Stimulated activated CD8-positive, alpha-beta memory T cell treated with anti-CD3 and anti-CD28 coated beads, Interleukin-15, amount 100 ng/mL, for 4 hours (primary cell): ENCODE measurements at places on chromosomes 12 and 14.

DNA sequence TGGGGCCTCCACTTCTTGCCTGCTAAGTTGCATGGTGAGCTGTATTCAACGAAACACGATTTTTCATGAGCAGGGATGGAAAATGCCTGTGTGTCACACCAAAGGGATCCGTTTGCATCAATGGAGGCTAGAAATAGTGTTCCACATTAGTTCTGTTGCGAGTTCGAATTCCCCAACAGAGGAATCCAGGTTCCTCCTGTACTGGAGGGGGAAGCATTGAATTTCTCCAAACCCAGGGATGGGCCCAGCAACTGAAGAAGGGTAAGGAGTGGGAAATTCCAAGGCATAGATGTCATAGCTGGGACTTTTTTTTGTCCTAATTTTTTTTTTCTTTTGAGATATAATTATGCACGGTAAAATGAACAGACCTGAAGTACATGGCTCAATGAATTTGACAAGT, 336.2 kb downstream of the DPF3 start:
- no peak for DNase-seq

DNA sequence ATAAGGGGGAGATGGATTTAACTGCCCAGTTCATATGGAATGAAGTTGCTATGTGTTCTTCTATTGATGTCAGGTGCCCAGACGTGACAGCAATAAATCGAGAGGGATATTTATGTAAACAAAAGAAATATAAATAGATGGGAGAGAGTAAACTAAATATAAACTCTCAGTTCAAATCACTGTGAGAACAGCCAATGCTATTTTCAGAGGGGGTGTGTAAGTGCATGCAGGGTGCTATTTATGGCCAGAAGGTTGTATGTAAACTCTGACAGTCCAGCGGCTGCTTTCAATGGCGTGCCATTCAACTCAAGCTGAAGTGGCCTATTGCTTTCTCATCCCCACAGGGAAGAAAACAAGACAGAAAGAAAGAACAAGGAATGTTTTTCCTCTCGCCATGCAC, 127.2 kb downstream of the KCNA5 start:
- DNase-seq = no peak

- no peak for DNase-seq
Observed at GRCh38 chr12:66060163-66060907, 70.2 kb downstream of the LLPH start.

GRCh38 chr14:58697930-58698642, 60.3 kb downstream of the DACT1 start:
- no peak for DNase-seq

DNA sequence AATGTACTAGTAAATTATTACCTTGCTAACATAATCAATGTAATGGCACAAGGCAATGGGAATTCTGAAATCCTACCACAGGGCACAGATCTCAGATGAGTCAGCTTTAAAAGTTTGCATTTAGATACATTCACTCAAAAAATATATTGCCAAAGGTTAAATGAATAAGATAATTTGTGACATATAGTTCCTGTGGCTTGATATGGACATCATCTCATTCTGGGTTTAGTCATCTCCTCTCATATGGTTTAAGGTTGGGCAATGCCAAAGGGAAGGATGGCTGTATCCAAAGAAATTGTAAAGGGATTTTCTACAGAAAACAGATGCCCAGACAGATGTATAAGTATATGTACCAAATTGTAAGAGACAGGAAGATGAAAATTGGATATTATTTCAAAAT, 1065.0 kb downstream of the LRFN5 start:
- no peak for DNase-seq

DNA sequence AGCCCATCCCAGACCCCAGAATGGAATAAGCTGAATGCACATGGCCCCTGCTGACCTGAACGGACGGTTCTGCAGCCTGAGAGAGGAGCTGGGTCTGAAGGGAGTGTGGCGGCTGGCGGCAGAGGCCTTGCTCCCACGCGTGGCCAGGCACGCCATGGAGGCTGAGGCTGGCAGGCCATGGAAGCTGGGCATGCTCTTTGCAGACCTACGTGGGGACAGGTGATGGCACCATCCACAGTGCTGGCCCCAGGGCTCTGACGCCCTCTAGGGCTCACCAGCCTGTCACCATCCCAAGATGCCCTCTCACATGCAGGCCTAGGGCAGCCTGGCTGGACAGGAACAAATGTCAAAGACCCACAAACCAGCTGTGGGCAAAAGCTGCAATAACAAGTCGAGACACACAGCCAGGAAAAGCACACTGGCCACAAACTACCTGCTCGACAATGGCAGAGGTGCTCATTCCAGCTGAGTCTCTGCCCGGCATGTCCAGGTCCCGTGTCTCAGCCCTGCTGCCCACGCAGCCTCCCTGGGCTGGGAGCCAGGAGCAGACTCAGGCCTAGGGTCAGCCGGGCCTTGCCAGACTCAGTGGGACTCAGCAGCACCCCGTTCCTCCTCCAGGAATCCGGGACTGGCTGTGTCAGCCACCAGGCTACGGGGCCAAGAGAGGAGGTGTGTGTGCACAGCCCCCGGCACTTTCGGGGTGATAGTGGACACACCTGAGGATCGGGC, 19.7 kb downstream of the BTBD6 start:
- DNase-seq = no peak

GRCh38 chr14:80269353-80269925, 58.1 kb upstream of the DIO2 start:
- no peak for DNase-seq

DNA sequence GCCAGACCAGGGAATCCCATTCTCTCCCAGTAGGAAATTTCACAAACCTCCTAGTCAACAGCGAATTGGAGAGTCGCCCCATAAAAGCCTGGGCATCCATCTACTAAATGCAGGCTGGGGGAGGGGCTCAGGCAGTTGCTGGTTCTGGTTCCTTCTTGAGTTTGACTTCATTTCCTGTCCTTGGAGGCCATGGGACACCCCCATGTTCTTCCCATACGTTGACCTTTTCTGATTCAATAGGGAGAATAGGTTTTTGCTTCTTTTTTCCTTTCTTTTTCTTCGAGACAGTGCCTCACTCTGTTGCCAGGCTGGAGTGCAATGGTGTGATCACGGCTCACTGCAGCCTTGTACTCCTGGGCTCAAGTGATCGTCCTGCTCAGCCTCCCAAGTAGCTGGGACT, 44.1 kb upstream of the TMEM263 start:
- DNase-seq = no peak

DNA sequence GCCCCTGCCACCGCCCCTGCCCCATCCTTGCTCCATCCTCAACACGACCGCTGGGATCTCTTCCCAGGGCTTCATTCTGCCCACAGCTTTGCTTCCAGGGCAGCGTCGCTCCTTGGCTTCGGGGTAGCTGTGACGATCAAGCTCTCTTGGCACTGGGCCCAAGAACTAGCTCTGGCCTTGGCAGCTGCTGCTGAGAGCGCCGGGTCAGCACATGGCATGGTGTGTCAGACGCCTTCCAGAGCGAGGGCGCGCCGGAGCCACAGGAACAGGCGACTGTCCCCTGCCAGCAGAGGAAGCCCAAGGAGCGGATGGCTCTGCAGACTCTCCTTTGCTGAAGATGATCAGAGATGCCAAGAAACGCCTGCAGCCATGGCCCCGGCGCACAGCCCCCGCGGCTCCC, 15.9 kb downstream of the RAB35 start:
- DNase-seq = no peak

DNA sequence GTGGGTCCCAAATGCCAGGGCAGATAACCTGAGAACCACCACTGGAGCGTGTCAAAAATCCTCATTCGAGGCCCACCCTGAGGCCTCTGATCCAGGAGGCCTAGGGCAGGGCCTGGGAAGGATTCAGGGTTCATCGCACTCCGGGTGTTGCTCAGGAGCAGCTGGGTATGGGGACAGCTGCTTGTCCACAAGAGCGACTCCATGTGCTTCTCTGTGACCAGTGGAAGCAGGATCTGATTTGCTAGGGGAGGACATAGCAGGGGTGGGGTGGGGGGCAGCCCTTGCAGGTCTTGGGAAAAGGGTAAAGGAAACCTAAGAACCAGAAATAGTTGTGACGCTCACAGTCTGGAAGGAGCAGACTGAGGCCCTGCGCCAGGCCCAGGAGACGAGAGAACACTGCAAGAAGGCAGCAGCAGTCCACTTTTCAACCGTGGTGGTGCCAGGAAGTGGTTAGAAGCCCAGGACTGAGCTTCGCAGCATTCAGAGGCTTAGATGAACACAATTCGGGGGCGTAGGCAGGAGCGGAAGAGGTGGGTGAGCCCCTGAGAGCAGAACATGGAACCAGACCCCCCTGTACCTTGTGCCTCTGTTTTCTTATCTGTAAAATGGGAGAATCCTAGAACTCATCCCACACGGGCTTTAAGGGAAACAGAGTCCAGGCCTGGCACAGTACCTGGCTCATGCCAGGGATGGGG, 33.7 kb downstream of the ITPK1 start:
- peak; percentile 50 for DNase-seq

DNA sequence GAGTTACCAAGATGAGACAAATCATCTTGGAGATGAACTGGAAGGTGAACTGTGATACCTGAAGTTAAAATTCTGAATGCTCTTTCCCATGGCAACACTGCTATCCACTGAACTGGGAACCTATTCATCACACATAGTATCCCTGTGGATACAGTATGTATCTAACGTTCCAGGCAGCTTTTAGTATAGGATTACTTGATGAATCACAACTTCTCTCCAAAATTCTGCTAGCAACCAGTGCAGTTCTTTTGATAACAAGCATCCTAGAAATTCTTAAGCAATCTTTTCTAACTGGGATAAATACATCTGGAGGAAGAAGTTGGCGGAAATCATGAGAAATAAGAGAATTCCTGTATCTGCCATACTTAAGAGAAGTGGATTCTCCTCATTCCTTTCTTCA, 66.4 kb downstream of the PAWR start:
- no peak for DNase-seq

GRCh38 chr14:68577802-68578541, 214.9 kb downstream of the ZFP36L1 start:
- no peak for DNase-seq
